Fibroblast of villous mesenchyme (primary cell): ENCODE measurements at places on chromosomes 7 and 10. TPM values are rescaled to one million over a fixed set of nuclear protein-coding genes. Genes with fewer than 3 reads are reported as not detected.

- DNase-seq = peak; percentile 63
Observed at GRCh38 chr10:95818668-95819067, 62.7 kb downstream of the ENTPD1 start.

ABCC2 gene
- total RNA-seq = 0.32 and 0.43 TPM in 2 replicates

DNA sequence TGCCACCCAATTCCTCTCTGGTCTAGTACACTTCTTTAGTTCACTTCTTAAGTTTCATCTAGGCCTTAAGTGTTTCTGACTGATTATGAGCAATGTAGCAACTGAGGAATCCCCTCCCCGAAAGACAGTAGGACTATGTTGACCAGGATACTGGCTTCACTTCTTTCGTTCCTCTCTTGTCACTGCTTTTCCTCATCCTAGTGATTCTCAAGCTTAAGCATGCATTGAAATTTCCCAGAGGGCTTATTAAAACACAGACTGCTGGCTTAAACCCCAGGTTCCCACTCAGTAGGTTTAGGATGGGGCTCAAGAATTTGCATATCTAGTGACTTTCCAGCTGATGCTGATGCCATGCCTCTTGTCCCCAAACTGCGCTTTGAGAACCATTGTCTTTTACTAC, 164.6 kb upstream of the WNT16 start:
- no peak for DNase-seq

GRCh38 chr10:682931-683447, 6.5 kb downstream of the DIP2C start:
- no peak for DNase-seq

DNA sequence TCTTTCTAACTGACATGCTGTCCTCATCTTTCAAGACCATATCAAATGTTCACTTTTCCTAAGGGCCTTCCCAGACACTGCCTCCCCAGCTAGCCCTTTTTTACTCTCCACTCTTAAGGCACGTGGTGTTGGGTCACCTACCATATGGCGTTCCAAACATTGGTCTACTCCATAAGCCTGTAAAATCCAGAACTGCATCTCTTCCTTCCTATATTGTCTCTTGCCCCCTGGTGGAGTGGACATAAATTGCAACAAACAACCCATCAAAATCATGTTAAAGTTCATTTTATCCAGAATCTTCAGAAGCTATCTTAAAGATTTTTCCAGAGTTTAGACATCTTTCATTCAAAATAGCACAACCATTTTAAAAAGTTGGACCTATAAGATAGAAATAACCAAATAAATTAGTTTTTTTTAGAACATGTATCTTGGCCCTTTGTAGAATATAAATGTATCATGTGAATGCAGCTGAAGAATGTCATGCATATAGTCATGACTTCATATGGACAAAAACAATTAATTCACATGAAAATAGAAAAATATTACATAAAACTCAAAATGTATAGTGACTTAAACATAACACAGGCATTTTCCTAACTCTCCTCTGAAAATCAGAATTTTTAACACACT, 180.6 kb upstream of the CHRM2 start:
- peak; percentile 33 for DNase-seq

GRCh38 chr7:48042216-48042615, 6.9 kb downstream of the C7orf57 start:
- no peak for DNase-seq

DNA sequence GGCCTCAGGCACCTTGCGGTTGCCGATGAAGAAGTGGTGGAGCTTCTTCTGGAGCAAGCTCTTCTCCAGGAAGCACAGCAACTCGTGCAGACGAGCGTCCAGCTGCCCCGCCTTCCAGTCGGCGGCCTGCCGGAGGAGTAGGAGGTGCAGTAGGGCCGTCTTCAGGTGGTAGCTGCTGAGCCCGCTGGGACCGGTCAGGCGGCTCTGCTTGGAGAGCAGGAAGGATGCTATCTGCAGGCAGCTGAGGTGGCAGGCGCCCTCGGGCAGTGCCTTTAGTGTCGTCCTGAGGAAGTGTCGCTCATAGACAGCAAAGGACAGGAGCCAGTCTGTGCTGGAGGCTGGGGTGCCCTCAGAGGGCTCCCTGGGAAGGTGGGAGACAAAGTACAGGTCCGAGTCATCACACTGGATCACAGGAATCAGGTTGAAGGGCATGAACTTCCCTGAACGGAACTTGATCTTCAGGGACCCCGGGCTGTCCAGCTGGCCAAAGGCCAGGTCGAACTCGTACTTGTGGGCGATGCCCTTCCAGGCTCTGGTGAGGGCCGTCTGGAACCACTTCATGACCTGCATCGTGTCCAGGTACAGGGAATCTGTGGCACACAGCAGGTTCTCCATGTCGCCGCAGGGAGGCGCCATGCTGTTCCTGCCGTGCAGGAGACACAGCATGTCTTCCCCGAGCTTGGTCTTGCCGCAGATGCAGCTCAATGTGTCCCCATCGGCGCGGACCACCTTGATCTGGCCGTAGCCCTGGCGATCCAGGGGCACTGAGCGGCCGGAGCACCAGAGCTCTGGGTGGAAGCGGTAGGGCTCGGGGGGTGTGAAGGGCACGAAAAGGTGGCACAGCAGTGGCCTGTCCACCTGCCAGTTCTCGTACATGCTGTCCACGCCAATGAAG, 23.4 kb downstream of the ITPRIP start:
- DNase-seq = no peak

HOXA5 gene
- total RNA-seq = 7.4 and 10.8 TPM in 2 replicates

GRCh38 chr10:3757638-3758490, 27.1 kb downstream of the KLF6 start:
- DNase-seq = no peak

OGDHL gene
- under 0.01 and 0.32 TPM in 2 replicates for total RNA-seq

DNA sequence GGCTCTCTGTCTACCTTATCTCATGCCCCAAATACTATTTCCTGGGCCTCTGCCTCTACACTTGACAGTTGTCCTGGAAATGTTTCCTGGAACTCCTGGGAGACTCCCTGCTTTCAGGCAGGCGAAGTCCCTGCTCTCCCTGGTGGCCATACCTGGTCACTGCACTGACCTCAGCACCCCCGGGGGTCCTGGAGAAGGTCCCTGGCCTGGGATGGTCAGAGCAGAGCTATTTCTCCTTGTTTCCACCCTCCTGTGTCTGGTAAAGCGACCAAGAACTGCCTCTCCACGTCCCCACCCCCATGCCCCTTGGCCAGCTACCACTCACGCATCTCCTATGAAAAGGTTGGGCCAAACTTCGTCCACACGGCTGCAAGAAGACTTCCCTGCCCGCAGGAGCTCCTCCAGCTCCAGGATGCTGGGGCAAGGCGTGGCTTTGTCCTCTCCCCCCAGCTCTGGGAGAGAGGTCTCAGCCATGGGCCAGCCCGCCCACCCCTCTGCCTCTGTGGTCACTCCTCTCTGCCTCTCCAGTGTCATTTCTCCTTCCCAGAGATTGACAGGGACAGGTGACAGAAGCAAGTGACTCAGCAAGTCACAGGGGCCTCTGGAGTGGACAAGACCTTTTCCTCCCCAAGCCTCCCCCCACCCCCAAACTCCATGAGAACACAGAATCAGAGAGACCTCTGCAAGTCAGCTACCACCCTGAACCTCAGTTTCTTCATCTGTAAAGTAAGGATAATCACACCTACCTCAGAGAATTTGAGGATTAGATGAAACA, 2.6 kb upstream of the SAMD8 start:
- no peak for DNase-seq

CPSF4 gene
- total RNA-seq = 33.8 and 38.4 TPM in 2 replicates
